ENCODE measurements at places on chromosomes 4 and X.
A peak's percentile ranks its signal among the peaks of the same experiment; 100 is the strongest.

- H3K27ac ChIP-seq: no peak overlapping the region
- H3K4me3 ChIP-seq: no peak overlapping the region
- no peak for DNase-seq
These were observed 150.0 kb downstream of the PPP3CA start for GRCh38 chr4:101197350-101197749.

DNA sequence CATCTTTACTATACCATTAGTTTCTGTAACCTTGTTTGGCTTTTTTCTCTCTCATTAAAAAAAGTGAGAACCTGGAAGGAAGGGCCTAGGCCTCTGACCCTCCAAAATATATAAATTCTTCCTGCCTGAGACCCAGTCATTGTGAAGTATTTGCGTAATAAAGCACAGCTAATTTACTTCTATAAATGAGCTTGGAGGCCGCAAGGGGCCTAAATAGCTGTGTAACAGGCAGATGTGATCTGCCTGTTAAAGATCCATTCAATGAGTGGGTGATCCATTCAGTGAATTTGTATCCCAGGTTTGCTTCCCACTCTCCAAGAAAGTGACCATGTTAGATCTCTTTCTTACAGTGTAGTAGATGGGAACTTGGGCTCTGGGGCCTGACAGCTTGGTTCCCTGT lies 595 bp upstream of the PYURF start:
- no peaks in the 10 kb centered on the region for H3K27me3 ChIP-seq
- H3K36me3 ChIP-seq: no peaks in the 10 kb centered on the region
- peaks cover 20% of the 10 kb centered on the region for H3K4me1 ChIP-seq

GRCh38 chr4:117096886-117097285 lies 11.5 kb upstream of the TRAM1L1 start:
- H3K4me1 ChIP-seq: no peaks in the 10 kb centered on the region
- H3K36me3 ChIP-seq: no peaks in the 10 kb centered on the region
- no peak overlapping the region for H3K27ac ChIP-seq
- no peak overlapping the region for H3K4me3 ChIP-seq
- no peaks in the 10 kb centered on the region for H3K27me3 ChIP-seq

GRCh38 chrX:46703980-46704379 lies 54.9 kb downstream of the SLC9A7 start:
- H3K27ac ChIP-seq: no peak overlapping the region
- no peaks in the 10 kb centered on the region for H3K36me3 ChIP-seq
- H3K4me3 ChIP-seq: no peak overlapping the region
- no peaks in the 10 kb centered on the region for H3K4me1 ChIP-seq

DNA sequence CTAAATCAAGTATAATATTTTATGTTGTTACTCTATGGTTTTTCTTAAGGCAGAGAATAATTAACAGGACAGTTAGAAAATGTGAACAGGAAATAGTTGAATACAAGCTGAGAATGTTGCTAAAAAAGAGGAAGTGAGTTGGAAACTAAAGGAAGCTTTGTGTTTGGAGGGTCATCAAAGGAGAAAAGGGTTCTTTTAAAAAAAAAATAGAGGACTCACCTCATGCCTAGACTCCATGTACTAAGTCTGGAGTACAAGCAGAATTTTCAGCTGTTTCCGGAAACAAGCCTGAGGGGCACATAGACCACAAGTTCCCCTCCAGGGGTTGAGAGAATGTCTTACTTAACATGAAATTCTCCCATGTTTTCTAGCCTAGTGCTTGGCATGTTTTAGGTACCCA lies 20.1 kb upstream of the MAP7D3 start:
- H3K4me1 ChIP-seq: no peaks in the 10 kb centered on the region
- no peak overlapping the region for H3K4me3 ChIP-seq
- H3K27me3 ChIP-seq: no peaks in the 10 kb centered on the region
- H3K27ac ChIP-seq: no peak overlapping the region
- no peak for DNase-seq
- no peaks in the 10 kb centered on the region for H3K36me3 ChIP-seq

DNA sequence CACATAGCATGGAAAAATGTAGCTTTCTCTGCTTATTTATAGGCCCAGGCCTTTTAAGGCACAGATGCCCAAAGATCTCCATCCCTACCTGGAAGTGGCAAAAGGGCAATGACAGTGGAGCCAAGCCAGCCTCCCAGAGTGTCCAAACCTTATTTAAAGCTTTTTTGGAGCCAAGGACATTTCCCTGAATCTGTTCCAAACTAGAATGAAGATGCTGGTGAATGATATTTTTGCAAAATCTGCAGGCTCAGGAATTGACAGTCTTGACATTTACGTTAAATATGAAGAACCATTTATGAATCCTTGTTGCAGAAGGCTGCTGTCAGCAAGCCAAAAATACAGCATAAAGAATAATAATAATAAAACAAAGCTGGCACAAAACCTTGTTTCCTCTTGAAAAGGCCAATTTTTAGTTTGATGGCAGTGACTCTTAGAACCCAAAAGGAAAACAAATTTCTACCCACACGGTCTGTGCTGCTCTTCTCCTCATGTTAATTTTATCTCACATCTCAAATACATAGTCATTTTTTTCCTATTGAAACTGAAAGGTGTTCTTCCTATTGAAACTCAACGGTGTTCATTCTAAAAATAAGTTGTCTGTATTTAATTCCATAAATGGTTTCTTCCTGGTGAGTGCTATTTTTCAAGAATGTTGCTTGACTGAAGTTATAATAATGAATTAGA lies 206.3 kb upstream of the TBL1X start:
- no peak overlapping the region for H3K27ac ChIP-seq
- H3K27me3 ChIP-seq: no peaks in the 10 kb centered on the region

DNA sequence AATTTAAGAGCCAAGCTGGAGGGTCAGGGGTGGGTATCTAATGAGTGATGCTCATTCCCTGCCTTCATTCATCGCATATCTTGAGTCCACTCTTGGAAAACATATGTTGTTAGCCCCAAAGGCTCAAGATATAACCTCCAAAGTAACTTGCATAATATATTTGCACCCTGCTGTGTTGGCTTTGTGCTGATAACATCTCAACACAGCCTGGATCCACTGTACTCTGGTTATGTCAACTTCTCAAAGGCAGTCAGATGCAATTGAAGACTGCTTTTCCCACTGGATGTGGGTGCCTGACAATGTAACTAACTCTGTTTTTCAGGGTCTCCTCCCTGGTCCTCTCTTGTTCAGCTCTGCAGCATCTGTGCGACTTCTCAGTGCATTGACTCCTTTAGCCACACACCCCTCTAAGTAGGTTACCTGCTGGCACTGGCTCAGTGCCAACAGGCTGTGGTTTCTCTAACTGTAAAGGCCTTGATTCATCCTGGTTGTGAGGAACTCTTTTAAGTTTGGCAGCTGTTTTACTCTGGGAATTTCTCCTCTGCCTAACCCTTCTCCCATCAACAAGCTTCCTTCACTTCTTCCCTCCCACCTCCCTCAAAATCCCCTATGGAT lies 28.1 kb downstream of the SLC16A2 start:
- peak; percentile 11 for DNase-seq
- H3K36me3 ChIP-seq: no peaks in the 10 kb centered on the region
- H3K27ac ChIP-seq: no peak overlapping the region
- H3K4me3 ChIP-seq: no peak overlapping the region
- H3K27me3 ChIP-seq: no peaks in the 10 kb centered on the region

DNA sequence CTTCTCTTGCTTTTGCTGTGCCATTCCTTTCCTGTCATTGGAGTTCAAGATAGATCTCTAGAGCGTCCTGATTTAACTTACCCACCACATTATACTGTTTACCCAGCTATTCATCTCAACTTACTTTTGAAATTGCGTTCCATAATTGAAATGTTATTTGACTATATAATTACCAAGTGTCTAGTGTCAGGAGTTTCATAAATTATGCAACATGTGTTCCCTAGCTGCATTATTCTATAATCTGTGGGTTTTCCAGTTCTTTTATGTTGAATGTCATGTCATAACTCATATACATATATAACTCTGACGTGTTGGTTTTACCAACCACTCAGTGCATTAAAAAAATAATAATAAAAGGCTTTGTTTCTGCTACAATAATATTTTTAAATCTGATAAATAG lies 285.9 kb upstream of the ARSJ start:
- no peak overlapping the region for H3K4me3 ChIP-seq
- H3K4me1 ChIP-seq: no peaks in the 10 kb centered on the region
- no peaks in the 10 kb centered on the region for H3K27me3 ChIP-seq
- no peak overlapping the region for H3K27ac ChIP-seq
- DNase-seq: no peak
- H3K36me3 ChIP-seq: no peaks in the 10 kb centered on the region

GRCh38 chr4:56937262-56937661 lies 29.6 kb downstream of the REST start:
- no peaks in the 10 kb centered on the region for H3K27me3 ChIP-seq
- H3K4me3 ChIP-seq: no peak overlapping the region
- no peaks in the 10 kb centered on the region for H3K4me1 ChIP-seq
- no peak overlapping the region for H3K27ac ChIP-seq

GRCh38 chrX:48492293-48492910 lies 16.4 kb upstream of the PORCN start:
- no peaks in the 10 kb centered on the region for H3K36me3 ChIP-seq
- no peaks in the 10 kb centered on the region for H3K4me1 ChIP-seq
- H3K27ac ChIP-seq: no peak overlapping the region
- H3K27me3 ChIP-seq: no peaks in the 10 kb centered on the region

DNA sequence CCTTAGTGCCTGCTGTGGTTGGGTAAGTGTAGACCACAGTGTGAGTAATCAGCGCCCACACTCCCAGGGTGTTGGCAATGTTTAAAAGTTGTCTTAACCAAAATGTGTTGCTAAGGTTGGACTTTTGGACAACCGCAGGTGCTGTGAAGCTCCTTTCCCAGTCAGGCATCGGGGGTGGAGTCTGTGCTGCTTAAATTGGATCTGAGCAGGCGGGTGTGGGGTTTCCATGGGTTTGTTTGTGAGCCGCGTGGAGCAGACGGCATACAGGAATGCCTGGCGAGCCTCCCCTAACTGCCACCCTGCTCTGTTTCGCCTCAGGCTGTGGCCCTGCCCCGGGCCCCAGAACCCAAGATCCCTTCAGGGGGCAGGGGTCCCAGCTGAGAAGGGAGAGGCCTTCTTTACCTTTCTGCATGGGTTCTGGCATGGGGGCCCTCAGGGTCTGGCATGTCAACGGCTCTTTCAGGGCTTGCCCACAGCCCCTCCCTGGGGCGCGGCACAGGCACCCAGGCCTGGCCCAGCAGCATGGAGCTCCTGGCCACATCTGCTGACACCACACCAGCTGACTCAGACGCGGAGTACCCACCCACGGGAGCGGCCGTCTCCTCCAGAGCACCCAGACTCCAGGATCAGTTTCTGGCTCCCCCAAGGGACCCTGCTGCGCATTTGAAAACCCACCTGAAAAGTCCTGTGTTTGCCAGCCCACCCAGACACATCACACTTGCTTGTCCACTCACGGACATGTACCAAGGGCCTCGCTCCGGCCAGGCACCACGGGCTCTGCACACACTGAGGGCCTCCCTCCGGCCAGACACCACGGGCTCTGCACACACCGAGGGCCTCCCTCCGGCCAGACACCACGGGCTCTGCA lies 5.1 kb upstream of the SPON2 start:
- no peak overlapping the region for H3K4me3 ChIP-seq
- H3K4me1 ChIP-seq: no peaks in the 10 kb centered on the region
- no peaks in the 10 kb centered on the region for H3K36me3 ChIP-seq
- no peak overlapping the region for H3K27ac ChIP-seq
- H3K27me3 ChIP-seq: peaks cover 24% of the 10 kb centered on the region

DNA sequence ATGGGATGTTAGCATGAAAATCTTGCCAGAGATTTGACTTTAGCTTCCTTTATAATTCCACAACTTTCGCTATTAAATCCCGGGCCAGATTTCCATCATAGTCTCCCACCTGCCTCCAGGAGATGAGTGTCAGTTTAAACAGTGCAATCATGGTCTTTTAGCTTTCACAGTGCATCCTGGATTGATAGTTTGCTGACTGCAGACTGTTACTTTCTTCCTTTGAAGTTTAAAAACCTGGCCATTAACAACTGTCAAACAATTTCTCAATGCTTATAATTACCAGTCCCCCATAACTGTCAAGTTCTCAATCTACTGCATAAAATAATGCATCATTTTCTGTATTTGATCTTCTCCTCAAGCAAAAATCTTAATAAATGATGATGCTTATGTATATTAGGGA lies 108.4 kb upstream of the FSTL5 start:
- H3K4me3 ChIP-seq: no peak overlapping the region
- no peaks in the 10 kb centered on the region for H3K4me1 ChIP-seq
- H3K36me3 ChIP-seq: no peaks in the 10 kb centered on the region
- no peak for DNase-seq
- H3K27me3 ChIP-seq: no peaks in the 10 kb centered on the region

DNA sequence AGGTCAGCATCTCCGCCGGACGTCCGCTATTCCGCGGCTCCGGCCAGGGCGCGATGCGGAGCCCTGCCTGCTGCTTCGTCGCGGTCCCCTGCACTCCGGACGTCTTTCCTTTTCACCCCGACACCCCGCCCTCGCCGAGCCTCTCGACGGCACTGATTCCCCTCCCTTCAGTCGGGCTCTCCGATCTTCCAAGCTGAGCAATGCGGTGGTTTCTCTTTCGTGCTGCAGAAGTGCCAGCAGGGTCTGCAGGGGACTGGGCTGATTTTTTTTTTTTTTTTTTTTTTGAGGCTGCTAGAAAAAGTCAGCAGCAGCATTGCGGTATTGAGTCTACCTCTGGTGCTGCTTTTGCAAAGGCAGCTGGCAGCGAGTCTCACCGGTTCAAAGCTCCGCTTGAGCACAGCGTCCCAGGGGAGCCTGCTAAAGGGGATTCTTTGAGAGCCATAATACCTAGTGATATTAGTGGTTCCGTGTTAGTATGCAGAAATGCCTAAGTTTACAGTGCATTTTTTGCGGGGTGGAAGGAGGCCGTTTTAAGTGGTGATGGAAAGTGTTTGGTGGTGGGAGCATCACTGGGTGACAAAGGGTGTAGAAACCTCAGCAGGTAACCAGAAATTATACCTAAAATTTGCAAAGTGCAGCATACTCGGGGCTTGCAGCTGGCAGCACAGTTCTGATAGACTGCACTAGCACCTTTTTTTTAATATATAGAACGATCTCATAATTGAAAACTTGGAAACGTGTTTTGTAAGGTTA lies 969 bp downstream of the STIM2 start:
- peaks cover 58% of the 10 kb centered on the region for H3K4me1 ChIP-seq
- peak overlapping the region; percentile 84 for H3K4me3 ChIP-seq
- H3K36me3 ChIP-seq: no peaks in the 10 kb centered on the region
- no peaks in the 10 kb centered on the region for H3K27me3 ChIP-seq

DNA sequence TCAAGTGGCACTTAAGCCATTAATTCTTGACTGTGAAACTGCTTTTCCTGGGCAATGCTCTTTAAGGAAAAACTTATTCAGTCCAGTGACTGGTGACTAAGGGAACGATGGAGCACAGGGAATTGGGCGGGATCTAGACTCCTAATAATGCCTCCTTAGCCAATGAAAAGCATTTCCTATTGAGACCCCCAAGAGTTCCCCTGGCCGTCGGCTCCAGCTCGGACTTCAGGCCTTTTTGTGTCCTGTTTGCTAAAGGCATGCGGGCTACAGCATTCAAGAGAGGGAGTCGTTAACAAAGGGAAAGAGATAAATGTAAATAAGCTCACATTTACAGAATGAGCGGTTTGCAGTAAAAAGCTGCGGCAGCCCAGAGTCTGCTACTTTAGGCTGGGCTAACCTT lies at the start of gene LPAR4:
Gene LPAR4, plus strand, starts transcription at position 232 of the 400 bp plus-strand sequence. CDS start 7,150 bp downstream, outside the sequence.
- no peak within 1 kb of the TSS for H3K27ac ChIP-seq
- no peaks in the 10 kb centered on the region for H3K36me3 ChIP-seq
- H3K27me3 ChIP-seq: no peaks in the 10 kb centered on the region
- H3K4me3 ChIP-seq: no peak within 1 kb of the TSS
- no peaks in the 10 kb centered on the region for H3K4me1 ChIP-seq
- no peak for DNase-seq
